Natural killer cell (primary cell): ENCODE measurements at places on chromosomes 5 and 9. TPM values are rescaled to one million over a fixed set of nuclear protein-coding genes. Genes with fewer than 3 reads are reported as not detected.

SLC36A3 gene
- total RNA-seq, result not detected

EDIL3 gene
- total RNA-seq, result not detected

CYFIP2 gene
- total RNA-seq, result 532 TPM

F2RL2 gene
- total RNA-seq, result not detected

GABRA6 gene
- total RNA-seq, result not detected

MED27 gene
- total RNA-seq, result 24.4 TPM

SKP2 gene
- 15.0 TPM for total RNA-seq

SHLD3 gene
- 16.7 TPM for total RNA-seq

BNC2 gene
- 84.2 TPM for total RNA-seq

PCDHA11 gene
- total RNA-seq, result not detected

RCL1 gene
- total RNA-seq, result 18.1 TPM

CTNNAL1 gene
- total RNA-seq, result 2.6 TPM

DAP gene
- total RNA-seq, result 38.4 TPM

CLIC3 gene
- total RNA-seq, result 144 TPM

RASGRF2 gene
- total RNA-seq, result 5.6 TPM

TLN1 gene
- total RNA-seq, result 509 TPM

TRIM52 gene
- 60.0 TPM for total RNA-seq
